ENCODE measurements at places on chromosomes 11 and 22.

DNA sequence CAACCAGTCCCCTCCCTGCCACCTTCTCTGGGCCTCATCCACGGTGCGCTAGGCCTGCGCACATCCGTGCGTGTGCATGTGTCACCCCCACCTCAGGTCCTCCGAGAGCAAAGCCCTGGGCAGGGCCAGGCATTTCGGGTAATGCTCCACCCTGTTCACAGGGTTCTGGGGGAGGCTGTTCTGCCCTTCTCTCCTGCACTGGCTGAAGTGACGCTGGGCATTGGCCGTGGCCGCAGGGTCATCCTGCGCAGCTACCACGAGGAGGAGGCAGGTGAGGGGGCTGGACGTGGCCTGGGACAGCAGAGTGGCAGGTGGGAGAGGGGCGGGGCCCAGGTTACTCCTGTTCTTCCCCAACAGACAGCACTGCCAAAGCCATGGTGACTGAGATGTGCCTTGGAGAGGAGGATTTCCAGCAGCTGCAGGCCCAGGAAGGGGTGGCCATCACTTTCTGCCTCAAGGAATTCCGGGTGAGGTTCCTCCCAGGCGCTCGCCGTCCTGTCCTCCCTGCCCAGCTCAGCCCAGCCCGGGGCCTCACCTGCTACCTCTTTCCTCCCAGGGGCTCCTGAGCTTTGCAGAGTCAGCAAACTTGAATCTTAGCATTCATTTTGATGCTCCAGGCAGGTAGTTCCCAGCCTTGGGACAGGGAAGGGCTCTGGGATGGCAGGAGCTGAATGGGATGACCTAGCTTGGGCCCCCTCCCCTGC, 3.9 kb downstream of the RAD9A start:
- DNase-seq: no peak

DNA sequence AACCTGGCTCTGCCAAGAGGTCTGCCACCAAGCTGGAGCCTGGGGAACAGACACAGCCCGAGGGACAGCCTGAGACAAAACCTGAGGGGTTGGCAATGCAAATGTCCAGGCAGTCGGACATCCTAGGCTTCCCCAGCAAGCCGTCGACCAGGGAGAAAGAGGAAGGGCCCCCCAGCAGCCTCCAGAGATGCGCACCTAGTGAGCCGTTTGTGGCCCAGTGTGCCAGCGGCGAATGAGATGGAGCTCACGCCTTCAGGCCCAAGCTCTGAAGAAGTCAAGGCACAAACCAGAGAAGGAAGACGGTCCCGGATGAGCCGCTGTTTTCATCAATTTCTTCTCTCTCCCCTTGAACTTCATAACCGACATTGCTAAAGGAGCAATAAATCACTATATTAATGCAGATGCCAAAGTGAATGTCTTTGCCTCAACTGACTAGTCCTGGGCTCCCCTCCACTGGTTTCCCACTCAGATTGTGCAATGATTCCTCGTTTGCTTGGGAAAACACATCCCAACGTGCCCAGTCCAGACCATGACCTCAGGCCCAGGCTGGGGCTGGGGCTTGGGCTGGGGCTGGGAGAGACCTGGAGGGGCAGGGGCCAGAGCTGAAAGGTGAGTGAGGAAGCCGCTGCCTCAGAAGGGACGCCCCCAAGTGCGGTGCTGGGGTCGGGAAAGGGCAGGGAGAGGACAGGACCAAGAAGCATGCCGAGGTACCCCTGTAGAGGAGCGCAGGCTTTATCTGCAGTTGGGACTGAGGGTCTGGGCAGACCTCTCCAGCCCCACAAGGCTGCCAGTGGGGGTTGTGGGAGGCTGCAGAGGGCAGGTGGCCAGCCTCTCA, 3.5 kb upstream of the DGCR2 start:
- no peak for DNase-seq

- DNase-seq: no peak
Measured at GRCh38 chr22:22818861-22819855, 68.5 kb upstream of the IGLL5 start.

DNA sequence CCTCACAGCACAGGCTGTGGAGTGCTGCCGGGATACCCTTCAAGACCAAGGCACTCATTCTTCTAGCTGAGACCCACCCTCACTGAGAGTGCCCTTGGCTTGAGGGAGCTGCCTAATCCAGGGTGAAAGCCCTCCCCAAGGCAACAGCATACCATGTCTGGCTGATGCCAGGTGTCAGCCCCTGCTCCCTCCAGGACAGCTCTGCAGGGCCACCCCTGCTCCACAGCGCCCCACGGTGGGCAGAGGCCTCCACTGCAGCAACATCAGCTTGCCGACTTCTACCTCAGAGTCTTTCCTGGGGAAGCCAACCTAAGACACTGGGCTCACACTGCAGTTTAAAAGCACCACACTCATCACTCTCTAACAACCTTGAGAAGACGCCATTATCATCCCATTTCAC, 29.0 kb downstream of the TTLL1 start:
- no peak for DNase-seq

GRCh38 chr11:121575963-121576290, 123.2 kb upstream of the SORL1-AS1 start:
- DNase-seq: no peak

DNA sequence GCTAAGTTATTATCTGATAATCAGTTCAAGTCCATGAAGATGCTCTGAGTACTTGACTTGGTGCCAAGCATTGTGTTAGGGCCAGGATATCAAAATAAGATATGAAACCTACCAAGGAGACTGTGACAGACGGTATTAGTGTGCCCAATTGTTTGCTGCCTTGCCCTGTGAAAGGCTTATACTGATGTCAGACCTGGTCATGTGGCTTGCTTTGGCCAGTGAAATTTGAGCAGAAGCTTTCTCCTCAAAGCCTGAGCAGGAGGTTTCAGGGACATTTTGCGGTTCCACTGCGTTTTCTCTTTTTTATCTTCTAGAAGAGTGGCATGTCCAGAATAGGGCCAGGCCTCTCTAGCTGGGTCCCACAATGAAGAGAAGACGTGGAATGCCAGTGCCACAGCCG, 15.8 kb upstream of the PKNOX2 start:
- no peak for DNase-seq

DNA sequence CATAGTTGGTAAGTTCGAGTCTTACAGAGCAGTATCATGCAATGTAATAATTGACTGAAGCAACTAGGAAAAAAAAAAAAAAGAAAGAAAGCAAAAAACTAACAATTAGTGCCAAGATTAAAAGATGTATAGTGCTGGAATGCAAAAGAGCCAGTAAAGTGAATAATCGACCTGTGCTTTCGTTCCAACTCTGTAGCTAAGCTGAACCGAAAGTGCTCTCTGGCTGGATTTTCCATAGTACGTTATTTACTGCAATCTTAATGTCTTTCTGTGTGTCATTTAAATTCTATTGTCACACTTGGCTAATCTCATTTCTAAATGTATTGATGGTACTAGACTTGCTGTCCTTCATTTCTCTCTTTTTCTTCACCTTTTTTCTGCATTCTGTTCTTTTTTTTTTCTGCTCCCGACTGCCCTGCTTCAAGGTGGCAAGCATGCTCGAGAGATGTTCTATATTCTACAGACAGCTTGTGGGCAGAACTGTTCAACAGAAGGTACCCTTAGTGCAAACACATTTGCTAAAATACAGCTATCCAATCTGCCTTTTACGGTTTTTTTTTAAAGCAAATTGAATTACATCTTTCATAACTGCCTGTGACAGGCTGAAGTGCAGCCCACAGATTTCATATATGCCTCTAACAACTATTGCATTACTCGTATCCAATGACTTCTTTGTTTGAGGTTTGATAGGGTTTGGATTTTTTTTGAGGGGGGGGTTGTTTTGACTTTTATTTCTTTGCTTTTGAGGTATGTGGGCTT, 204.2 kb upstream of the MTNR1B start:
- no peak for DNase-seq
